ENCODE measurements at places on chromosomes 6 and 20.

DNA sequence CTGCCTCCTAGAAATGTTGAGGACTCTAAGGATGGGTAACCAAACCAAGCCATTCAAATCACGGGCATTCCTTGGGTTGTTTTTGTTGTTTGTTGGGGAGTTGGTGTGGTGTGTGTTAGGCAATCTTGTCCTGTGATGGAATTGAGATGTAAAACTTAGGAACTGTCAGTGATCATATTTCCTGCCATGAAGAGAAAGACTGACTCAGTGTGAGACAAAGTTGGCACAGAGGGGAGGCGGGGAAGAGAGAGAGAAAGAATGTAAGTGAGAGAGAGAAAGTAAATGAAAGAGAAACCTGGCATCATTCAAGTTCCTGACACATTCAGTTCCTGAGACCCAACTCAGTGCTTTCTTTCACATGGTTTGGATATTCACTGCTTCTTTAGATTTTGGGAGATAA is 21.6 kb upstream of the FBXO30 start:
- no peak for DNase-seq

GRCh38 chr6:113287396-113287795 is 569.7 kb upstream of the MARCKS start:
- no peak for DNase-seq

- DNase-seq, result no peak
Measured at GRCh38 chr6:98769546-98769945, 64.8 kb upstream of the POU3F2 start.

DNA sequence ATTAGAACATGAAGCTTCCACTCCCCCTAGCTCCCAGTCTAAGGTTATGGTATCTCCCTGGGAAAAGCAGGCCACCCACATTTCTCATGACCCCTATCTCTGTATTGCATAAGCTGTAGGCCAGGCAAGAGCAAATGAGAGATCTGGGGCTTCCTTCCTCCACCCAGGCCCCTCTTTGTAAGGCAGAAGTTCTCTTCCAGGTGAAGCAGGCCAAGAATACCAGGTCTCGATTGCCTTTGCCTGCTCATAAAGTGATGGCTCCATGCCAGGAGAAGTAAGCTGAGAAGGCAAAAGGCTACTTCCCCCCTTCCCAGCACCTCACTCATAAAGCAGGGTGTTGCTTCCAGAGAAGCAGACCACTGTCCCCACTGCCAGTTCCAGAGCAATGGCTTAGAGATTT is 144.1 kb upstream of the KCNK16 start:
- DNase-seq, result no peak

DNA sequence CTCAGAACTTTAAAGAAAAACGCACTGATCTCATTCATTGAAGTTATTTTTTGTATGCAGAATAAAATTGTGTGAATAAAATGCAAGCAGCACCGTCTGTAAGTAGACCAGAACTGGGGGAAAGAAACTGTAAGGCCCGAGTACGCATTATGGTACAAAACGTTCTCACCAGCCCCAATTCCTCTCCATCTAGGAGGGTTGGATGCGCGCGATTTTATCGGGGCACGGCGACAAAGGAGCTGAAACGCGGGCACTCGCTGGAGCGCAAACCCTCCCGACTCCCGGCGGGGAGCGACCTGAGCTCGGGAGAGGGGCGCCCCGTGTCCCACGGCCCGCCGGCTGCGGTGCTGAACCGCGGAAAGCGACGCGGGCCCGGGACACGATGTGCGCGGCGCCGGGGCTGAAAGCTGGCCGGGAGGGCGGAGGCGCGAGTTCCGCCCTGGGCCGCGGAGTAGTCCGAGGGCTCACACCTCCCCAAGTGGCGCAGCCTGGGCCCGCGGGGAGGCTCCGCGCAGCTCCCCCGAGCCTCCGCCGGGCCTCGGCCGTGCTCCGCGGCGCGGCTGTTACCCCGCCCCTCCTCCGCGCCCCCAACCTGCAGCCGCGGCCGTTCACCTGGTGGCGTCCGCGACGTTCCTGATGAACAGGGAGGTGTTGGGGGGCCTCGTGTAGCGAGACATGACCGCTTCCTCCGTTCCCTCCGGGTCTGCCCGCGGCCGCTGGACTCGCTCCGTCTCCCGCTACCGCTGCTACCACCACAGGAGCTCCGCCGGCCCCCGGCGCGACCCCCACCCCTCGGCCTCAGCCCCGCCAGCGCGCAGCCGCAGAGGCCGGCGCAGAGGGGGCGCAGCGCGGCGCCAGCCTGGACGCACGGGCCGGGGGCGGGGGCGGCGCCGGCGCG is at the start of gene SRSF12:
SRSF12 (minus strand) TSS at position 861 of the 898 bp plus-strand sequence; CDS start at position 677, 184 bp downstream.
- DNase-seq, result peak; percentile 16

All from activated T-helper 1 cell treated with Interleukin-2 at 50 U/mL for 16 hours (primary cell).